ENCODE measurements at places on chromosomes 4 and X.

DNA sequence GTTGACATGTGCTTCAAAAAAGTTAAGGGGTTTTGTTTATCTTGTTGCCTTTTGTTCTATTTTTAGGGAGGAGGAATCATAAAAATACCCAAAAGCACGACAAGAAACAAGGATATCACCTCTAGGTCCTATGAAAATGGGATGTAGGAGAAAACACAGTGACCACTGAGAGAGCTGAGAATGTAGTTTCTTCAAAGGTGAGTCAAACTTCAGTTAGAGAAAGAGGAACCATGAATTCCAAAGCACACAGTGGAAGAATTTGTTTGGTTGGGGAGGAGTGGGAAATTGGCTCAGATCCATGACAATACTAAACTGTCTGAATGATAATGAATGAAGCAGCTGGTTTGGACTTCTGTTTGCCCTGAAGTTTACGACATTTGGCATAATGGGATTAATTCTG is 19.1 kb upstream of the FRYL start:
- no peak for DNase-seq

DNA sequence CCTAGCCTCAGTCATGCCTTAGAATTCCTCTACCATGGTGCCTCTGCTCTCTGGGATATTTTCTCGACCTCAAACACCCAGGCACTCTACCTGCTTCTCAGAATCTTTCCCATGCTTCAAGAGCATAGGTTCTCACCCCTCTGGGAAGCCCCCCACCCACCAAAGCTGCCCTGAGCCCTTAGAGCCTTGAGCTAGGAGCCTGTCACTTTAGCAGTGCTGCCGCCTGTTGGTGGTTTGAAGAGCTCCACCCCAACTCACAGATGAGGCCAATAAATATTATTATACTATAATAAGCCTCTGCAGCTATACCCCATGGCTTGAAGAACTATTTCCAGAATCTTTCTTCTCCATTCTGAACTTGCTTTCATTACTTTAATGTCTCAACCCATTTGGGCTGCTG is 109.7 kb downstream of the RTL5 start:
- no peak for DNase-seq

DNA sequence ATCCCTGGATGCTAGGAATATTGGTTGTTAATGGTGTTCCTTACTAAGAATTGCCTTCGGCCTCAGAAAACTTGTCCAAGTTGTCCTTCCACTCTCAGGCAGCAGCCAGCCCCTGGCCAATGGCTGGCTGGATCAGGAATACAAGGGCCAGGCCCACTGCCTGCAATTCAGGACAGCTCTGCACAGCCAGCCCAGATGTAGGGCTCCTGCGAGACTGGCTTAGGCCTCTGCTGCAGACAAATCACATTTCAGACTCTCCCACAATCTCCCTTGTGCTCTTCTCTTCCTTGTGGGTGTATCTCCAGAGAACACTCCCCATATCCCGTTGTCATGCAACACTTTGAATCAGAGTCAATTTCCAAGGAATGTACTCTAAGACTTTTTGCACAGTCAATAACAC is 747.6 kb upstream of the FTHL17 start:
- no peak for DNase-seq

DNA sequence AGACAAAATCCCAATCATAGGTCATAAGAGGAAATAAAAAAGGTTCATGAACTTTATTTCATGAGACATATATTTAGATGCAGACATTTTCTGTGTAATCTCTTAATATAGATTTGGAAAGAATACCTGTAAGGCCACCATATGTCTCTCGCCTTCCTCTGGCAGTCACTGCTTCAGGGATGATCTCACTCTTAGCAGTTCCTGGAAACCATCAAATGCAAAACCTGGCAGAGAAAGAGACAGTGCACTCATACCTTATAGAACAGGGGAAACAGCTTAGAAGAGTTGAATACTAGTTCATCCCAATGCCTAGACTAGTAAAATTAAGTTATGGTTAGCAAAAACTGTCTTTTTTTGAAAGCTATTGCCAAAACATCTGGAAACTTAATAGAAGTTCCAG is 243.3 kb downstream of the GASK1B start:
- no peak for DNase-seq

GRCh38 chr4:118736900-118737299 is 51.7 kb downstream of the METTL14 start:
- no peak for DNase-seq

- no peak for DNase-seq
Observed at GRCh38 chrX:1676866-1677265, 62.0 kb downstream of the ASMT start.

GRCh38 chr4:8275548-8275910 is 6.0 kb downstream of the HTRA3 start:
- DNase-seq = no peak

GRCh38 chr4:76307660-76308014 is 1.1 kb downstream of the STBD1 start:
- DNase-seq = no peak

DNA sequence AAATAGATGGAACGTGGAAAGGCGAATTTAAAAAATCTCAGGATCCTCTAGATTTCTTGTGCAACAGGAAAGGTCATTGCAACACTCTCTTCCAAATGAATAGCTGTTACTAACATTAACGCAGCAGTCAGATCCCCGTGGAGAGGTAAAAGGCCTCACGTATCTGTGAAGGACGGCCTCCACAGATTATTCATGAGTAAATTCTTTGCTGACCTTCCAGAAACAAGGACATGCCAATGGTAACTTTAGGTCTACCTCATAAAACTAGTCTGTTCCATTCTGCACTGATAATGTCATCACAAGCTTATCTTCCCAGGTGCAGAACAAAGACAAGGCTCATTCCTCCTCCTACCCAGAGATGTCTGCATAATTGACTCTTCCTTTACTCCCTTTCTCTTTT is 16.1 kb upstream of the REPS2 start:
- DNase-seq = no peak

GRCh38 chr4:161931089-161931488 is 232.7 kb downstream of the FSTL5 start:
- DNase-seq = no peak

- DNase-seq = no peak
Observed at GRCh38 chrX:102708900-102709299, 3.3 kb upstream of the GPRASP2 start.

DNA sequence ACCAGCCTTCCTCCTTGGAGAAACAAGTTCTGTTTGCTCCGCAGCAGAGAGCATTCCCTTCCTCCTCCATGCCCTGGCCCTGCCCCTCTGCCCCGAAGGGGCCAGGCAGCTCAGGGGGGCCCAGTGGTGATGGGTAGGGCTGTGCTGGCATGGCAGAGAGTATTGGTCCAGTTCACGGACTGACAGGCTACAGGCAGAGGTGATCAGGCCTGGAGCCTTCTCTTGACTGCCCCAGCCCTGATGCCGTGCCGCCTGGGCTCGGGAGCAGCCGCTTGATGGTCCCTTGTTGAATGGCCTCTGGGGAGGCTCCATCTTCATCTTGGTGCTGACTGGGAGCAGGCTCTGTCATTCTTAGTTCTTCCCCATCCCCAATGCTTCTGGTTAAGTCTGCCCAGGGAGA is 9.6 kb downstream of the NLGN3 start:
- no peak for DNase-seq

DNA sequence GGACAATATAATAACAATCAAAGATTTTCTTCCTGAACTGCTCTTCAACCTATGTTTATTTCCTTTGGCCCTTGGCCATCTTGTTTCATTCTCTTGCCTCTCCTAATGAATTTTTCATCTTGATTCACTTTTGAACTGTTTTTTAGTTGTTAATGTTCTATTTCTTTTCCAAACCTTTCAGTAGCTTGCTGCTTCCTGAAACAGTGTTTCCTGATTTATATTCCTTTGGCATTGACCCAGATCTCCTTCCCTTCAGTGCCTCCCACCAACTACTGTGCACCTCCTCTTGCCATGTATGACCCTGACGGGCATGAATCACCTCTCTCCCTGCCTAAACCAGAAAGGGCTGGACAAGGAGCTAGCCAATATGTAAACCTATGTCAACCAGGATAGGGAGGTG is 25.6 kb upstream of the SPP1 start:
- DNase-seq = no peak

DNA sequence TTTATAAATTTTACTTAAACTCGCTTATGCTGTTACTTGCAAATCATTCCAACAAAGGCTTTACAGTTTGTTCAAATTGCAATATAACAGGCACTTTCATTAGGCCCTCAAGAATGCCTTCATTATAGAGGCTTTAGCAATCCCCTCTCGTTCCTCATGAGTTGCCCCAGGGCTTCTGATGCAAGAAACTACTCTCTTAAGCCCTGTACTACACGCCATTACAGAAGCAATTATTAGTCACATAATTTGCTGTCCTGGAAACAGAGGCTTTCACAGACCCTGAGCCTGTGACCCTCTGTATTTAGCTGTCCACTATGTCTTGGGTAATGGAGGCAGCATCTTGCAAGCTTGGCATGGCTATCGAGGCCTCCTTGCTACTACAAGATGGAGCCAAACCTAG is 965.9 kb upstream of the DIAPH2 start:
- no peak for DNase-seq

- DNase-seq = no peak
Observed at GRCh38 chrX:140104760-140105159, 139.4 kb upstream of the CXorf66 start.

DNA sequence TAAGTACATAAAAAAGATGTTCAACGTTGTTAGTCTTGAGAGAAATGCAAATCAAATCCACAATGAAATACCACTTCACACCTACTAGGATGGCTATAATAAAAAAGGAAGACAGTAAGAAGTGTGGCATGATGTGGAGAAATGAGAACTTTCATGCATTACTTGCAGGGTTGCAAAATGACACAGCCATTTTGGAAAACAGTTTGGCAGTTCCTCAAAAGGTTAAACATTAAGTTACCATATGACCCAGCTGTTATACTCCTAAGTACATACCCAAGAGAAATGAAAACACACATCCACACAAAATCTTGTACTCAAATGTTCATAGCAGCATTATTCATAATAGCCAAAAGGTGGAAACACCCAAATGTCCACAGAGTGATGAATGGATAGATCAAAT is 25.8 kb upstream of the LIMCH1 start:
- DNase-seq = no peak

GRCh38 chr4:83894831-83895230 is 358.9 kb downstream of the GPAT3 start:
- no peak for DNase-seq

- no peak for DNase-seq
Observed at GRCh38 chrX:152619897-152620296, 17.8 kb upstream of the GABRQ start.

DNA sequence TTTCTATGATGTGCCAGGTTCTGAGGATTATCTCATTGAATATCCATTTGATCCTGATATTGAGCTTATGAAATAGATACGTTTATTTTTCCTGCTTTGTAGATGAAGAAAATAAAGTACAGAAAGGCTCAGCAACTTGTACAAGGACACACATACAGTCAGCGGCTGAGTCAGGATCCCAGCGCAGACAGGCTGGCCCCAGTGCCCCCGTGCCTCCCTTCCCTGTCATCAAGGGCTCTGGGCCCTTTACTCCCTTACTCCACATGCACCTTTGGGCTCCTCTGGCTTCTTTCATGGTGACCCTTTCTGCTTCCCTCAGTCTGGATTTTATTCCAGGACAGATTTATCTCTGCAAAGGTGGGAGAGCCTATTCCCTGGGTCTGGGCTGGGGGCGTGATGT is 12.8 kb downstream of the RASL11B start:
- no peak for DNase-seq

GRCh38 chrX:7127056-7127455 is 20.5 kb upstream of the STS start:
- no peak for DNase-seq

DNA sequence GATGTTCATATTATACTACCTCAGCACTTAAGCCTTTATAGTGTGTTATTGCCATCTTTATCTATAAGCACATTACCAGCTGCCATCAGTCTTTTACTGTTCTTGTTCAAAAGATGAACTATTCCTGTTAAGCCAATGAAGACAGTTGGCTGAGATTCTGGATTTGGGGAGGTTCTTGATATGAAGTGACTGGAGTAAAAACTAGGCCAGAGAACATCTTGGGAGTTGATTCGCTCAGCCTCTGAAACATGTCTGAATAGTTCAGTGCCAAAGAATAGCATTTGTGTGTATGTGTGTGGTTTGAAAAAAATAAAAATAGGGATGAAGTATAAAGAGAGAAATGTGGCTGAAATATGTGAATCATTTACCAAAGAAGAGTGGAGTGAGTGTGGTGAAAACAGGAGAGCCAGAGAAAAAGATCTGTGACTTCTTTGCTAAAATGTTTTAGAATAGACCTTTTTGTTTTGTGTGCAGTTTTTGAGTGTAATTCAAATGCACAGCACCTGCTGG is 15.2 kb downstream of the EXOC1 start:
- no peak for DNase-seq

DNA sequence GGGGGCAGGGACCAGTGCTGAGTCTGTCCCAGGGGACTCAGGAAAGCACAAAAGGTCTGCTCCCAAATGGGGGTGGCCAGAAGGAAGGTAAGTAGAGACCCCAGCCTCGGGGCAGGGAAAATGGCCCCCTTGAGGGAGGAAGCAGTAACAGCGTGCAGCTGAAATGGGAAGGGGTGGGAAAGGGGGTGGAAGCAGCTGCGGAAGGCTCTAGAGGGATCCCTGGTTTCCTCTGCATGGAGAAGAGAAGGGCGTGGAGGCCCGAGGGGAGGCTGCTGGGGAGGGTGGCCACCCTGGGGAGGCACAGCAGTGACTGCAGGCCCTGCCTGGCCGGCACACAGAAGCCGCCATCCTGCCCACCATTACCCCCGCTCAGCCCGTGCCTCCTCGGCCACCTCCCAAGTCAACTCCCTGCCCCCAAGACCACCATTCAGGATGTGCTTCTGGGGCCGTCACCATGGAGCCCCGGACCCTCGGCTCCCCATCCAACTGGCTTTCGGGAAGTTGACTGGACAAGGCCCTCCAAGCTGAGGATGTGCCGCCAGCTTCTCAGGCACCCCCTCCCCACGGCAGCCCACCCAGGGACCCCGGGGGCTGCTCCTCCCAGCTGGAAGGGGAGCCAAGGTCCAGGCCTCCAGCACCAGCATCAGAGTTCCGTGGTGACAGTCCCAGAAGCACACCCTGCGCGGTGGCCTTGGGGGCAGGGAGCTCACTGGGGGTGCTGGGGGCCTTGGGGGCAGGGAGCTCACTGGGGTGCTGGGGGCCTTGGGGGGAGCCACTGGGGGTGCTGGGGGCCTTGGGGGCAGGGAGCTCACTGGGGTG is 23.6 kb downstream of the CFAP99 start:
- no peak for DNase-seq

GRCh38 chr4:1505511-1506460 is 99.5 kb upstream of the NKX1-1 start:
- DNase-seq = no peak

GRCh38 chrX:7247346-7247745 is 99.4 kb upstream of the PUDP start:
- no peak for DNase-seq

GRCh38 chrX:55715847-55716246 is 1.7 kb upstream of the RRAGB start:
- DNase-seq = no peak

- no peak for DNase-seq
Observed at GRCh38 chr4:124035364-124036041, 638.9 kb downstream of the SPRY1 start.
